Activated naive CD8-positive, alpha-beta T cell treated with anti-CD3 and anti-CD28 coated beads, Interleukin-2, amount 10 ng/mL, durations not matched to agents 7 days and 5 days (primary cell): ENCODE measurements at places on chromosomes 1 and 21. TPM values are rescaled to one million over a fixed set of nuclear protein-coding genes. Genes with fewer than 3 reads are reported as not detected.

GRCh38 chr21:31873696-31874599, 1.1 kb downstream of the HUNK start:
- peak; percentile 78 for DNase-seq

GRCh38 chr1:2951856-2952255, 69.4 kb upstream of the ACTRT2 start:
- DNase-seq: no peak

DNA sequence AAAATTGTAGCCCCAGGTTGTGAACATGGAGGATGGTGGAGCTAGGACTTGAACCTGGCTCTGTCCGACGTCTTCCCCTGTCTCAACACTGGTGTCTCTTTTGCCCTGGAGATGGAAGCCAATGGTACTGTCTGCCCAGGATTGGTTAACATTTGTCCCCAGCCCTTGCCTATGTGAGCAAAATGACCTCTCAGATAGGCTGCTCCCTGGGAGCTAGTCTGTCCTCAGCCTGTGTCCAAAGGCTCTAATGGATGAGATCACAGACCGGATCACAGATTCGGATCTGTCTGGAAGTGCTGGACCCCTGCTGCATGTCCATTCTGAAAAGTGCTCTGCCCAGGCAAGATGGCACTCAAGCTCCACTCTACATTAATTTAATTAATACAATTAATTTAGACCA, 394.4 kb upstream of the VAMP3 start:
- no peak for DNase-seq

DNA sequence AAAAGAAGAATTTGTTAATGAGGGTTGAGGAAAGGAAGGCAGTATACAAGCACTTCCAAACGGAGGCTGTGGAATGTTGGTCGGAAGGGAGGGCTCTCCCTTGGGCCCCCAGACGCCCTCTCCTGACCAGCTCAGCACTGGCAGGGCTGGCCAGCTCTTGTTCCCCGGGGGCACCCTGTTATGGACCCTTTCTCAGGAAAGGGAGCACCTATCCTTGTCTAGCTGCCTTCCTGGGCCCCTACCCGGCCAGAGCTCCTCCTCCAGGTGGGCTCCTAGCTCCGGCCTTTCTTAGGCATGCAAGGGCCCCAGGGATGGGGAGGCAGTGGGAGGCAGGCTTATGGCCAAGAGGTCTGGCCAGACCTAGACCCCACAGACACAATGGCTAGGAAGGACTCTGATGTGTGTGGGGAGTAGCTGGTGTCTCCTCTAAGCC, 926 bp downstream of the BLACAT1 start:
- no peak for DNase-seq

Gene DMRTA2
- total RNA-seq: not detected

Gene AVPR1B
- total RNA-seq: not detected
